ENCODE measurements at places on chromosomes 12 and 14.

DNA sequence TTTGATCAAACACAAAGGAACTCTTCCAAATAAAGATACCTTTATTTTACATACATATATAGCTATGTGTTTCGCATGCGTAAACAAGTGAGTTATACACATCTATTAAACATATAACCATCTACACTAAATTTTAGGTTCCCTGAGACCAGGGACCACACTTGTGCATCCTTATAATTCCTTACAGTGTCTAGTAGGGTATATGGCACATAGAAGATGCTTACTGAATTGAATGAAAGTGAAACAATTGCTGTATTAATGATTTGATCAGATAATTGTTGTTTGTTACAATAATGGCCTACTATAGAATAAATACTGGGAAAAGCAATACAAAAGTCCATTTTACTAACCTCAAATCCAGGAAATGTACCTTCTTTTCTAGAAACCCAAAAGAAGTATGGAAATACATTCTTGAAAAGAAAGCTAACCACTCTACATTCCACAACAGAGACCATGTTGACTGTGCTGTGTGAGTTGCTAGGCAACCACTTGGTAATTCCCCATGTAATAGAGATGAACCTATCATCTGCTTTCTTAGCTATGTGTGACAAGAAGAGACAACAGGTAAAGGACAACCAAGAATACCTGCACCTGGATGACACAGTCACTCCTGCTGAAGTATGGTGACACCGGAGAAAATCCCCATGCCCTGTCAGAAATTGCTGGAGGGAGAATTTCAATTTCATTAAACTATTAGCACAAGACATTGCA lies 11.9 kb upstream of the CIPC start:
- DNase-seq: no peak

DNA sequence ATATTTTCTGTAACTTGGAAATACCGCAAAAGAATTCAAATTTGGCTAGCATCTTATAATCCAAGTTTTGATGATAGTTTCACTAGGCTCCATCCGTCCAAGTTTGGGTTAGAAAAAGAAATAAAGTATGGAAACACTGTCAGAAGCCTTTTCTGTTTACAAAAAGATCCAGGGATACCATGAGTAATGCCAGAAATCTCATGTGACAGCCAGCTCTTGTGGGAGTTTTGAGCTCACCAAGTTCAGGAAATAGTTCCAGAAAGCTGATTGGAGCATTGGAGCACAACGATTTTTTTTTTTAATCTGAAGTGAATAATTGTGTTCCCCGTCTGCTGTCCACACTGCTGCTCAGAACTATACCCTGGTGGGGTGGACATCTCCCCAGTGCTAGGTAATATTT lies 229.7 kb upstream of the NPAS3 start:
- DNase-seq: no peak

DNA sequence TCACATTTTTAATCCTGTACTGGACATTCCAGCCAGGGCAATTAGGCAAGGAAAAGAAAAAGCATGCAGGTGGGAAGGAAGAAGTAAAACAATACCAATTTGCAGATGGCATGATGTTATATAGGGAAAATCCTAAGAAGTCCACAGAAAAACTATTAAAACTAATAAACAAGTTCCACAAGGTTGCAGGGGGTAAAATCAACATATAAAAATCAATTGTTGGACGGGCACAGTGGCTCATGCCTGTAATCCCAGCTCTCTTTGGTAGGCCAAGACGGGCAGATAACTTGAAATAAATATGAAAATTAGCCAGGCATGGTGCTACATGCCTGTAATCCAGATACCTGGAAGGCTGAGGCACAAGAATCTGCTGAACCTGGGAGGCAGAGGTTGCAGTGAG lies 31.9 kb downstream of the SEC23A start:
- DNase-seq: no peak

GRCh38 chr14:37093364-37093763 lies 79.0 kb downstream of the SLC25A21 start:
- DNase-seq: no peak
